Neuronal stem cell (in vitro differentiated cells): ENCODE measurements at places on chromosomes 12 and 14.

DNA sequence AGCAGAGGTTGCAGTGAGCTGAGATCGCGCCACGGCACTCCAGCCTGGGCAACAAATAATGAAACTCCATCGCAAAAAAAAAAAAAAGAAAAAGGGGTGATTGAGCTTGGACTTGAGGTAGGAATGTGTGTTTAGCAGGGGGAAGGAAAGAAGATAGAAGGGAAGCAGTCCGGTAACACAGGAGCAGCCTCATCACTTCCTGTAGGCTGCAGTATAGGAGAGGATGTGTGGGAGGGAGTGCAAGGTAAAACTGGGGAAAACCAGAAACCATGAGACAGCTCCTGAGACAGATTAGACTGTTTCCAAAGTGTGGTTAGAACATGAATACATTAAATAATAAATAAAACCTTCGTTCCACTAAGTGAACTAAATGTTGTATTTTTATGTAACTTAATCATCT lies 49.2 kb downstream of the FGD4 start:
- H3K4me3 ChIP-seq, result no peak overlapping the region
- no peak overlapping the region for H3K27ac ChIP-seq

DNA sequence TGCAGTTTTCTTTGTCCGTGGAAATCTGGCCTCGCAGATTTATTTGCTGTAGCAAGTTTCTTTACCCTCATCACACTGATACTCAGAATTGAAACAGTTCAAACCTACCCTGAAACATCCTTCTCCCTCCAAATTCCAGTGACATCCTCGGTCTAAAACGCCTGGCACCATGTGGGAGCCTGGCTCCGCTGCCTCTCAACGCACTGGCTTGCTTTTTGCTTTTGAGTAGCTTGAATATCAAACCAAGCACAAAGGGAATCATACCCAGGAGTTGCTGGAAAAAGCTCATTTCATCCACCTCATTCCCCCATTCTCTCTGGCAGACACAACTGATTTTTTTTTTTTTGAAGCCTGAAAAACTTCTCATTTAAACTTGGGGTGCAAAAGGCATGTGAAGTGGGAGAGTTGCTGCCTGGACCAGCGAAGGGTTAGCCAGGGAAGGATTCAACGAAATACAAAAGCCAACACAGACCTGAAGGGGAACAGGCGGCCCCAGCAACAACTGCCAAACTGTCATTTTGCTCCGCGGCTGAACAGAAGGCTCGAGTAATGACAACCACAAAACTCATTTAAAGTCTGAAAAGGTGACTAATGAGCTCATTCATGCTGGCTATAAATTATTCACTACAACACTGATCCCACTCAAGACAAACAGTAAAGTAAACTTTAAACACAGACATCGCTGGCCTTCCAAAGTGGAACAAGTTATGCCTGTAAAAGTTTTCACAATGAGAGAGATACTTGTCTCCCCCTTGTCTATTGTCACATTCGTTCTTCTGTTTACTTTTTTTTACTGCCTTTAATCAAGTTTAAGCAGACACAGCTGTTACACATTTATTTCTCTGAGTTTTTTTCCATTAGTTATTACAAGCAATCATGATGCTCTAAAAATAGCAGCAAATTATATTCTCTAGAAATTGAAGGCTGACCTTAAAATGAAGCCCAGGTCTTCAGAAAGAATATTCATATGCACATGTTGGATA lies 12.5 kb upstream of the FOXN3 start:
- H3K4me3 ChIP-seq, result no peak overlapping the region
- H3K36me3 ChIP-seq, result no peaks in the 10 kb centered on the region
- no peak overlapping the region for H3K27ac ChIP-seq
- no peaks in the 10 kb centered on the region for H3K27me3 ChIP-seq
- peaks cover 14% of the 10 kb centered on the region for H3K4me1 ChIP-seq

DNA sequence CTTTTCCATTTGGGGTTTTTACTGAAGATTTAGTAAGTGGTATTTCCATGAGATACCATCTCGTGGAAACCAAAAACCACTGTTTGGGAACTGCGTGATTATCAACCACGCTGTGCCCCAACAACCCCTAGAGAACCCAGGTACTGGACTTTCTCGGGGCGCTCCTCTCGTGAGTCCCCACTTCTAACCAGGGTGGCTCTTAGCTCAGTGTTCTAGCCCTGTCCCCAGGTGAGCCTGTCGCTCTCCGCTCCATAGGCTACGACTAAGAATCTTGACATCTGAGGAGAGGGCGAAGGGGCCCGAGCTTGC lies 686 bp downstream of the MCRS1 start:
- peak overlapping the region; percentile 85 for H3K27ac ChIP-seq
- peaks cover 1% of the 10 kb centered on the region for H3K4me1 ChIP-seq
- peak overlapping the region; percentile 84 for H3K4me3 ChIP-seq
- H3K27me3 ChIP-seq, result no peaks in the 10 kb centered on the region

DNA sequence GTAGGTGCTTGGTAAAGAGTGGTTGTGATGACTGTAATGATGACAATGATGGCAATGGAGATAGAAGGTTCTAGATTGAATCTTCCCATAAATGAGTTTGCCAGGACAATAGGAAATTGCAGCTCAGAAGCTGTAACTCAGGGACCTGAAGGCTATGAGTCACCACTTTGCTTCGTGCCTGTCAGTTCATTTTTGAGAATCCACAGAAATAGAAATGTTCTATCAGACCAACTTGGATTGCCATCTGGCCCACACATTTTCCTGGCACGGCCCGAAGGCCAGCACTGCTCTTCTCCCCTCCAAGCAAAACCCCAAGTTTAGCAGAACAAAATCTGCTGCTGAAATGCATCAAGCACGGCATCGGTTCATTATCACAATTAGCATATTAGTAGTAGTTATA lies 1127.0 kb downstream of the BCL11B start:
- DNase-seq, result no peak
- no peak overlapping the region for H3K4me3 ChIP-seq
- no peaks in the 10 kb centered on the region for H3K27me3 ChIP-seq
- no peak overlapping the region for H3K27ac ChIP-seq
- H3K36me3 ChIP-seq, result no peaks in the 10 kb centered on the region

- H3K27me3 ChIP-seq, result no peaks in the 10 kb centered on the region
- no peak for DNase-seq
- peaks cover 4% of the 10 kb centered on the region for H3K4me1 ChIP-seq
- no peak overlapping the region for H3K27ac ChIP-seq
Observed at GRCh38 chr14:81276073-81277069, 55.6 kb upstream of the GTF2A1 start.
